ENCODE measurements at places on chromosomes 16 and 17. TPM values are rescaled to one million over a fixed set of nuclear protein-coding genes. Genes with fewer than 3 reads are reported as not detected.

GRCh38 chr17:27760069-27760885 is 40.1 kb downstream of the NOS2 start:
- no peaks in the 10 kb centered on the region for H3K27me3 ChIP-seq
- DNase-seq, result peak; percentile 89
- no peak overlapping the region for H3K27ac ChIP-seq
- H3K36me3 ChIP-seq, result no peaks in the 10 kb centered on the region

NETO2 gene
- total RNA-seq, result 2.1 TPM

DNA sequence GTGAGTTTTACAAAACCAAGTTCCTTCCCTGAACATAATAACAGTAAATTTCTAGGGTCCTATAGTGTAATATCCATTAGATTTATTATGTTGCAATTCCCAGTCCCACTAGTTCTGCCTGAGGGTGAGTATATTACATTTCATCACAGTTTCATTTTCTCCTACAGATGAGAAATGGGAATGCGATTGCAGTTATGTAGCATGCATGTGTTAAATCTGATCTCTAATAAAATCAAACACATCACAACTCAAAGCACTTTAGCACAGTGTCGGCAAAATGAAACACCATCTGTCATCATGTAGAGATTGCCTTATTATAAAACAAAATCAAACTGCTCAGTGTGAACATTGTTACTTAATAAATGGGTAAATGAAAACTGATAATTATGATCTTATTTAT is 180.5 kb upstream of the TOX3 start:
- no peaks in the 10 kb centered on the region for H3K4me1 ChIP-seq
- no peak for DNase-seq
- H3K36me3 ChIP-seq, result no peaks in the 10 kb centered on the region
- no peak overlapping the region for H3K4me3 ChIP-seq
- no peaks in the 10 kb centered on the region for H3K27me3 ChIP-seq

RSKR gene
- 15.7 TPM for total RNA-seq

- peak; percentile 80 for DNase-seq
- no peak overlapping the region for H3K4me3 ChIP-seq
- H3K36me3 ChIP-seq, result no peaks in the 10 kb centered on the region
- no peaks in the 10 kb centered on the region for H3K4me1 ChIP-seq
Measured at GRCh38 chr16:56848029-56848936, 16.7 kb upstream of the SLC12A3 start.

- DNase-seq, result no peak
- no peaks in the 10 kb centered on the region for H3K36me3 ChIP-seq
- no peaks in the 10 kb centered on the region for H3K27me3 ChIP-seq
- H3K4me3 ChIP-seq, result no peak overlapping the region
- no peaks in the 10 kb centered on the region for H3K4me1 ChIP-seq
- no peak overlapping the region for H3K27ac ChIP-seq
Measured at GRCh38 chr17:58391302-58391984, 25.9 kb downstream of the RNF43 start.

- H3K36me3 ChIP-seq, result no peaks in the 10 kb centered on the region
- H3K4me1 ChIP-seq, result no peaks in the 10 kb centered on the region
- DNase-seq, result no peak
- no peaks in the 10 kb centered on the region for H3K27me3 ChIP-seq
- H3K4me3 ChIP-seq, result no peak overlapping the region
- no peak overlapping the region for H3K27ac ChIP-seq
Measured at GRCh38 chr16:86251682-86252081, 258.6 kb upstream of the FOXF1 start.

DNA sequence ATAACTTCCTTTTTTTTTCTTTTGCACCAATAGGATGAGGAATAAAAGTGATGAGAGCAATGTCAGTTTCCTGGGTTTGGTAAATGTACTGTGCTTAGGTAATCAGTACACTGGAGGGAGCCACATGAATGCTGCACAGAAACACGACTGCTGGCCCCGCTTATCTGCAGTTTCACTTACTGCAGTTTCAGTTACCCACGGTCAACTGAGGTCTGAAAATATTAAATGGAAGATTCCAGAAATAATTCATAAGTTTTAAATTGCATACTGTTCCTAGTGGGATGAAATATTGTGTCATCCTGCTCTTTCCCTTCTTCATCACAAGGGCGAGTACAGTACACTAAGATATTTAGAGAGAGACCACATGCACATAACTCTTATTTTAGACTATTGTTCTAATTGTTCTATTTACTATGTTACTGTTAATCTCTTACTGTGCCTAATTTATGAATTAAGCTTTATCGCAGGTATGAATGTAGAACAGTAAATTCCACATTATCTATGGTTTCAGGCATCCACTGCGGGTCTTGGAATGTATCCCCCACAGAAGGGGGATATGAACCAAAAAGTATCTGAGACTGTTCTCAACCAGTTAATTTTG is 6.4 kb upstream of the LGALS3BP start:
- H3K4me3 ChIP-seq, result no peak overlapping the region
- no peak overlapping the region for H3K27ac ChIP-seq
- DNase-seq, result no peak
- H3K27me3 ChIP-seq, result no peaks in the 10 kb centered on the region
- no peaks in the 10 kb centered on the region for H3K36me3 ChIP-seq

- no peak overlapping the region for H3K4me3 ChIP-seq
- no peak overlapping the region for H3K27ac ChIP-seq
- H3K4me1 ChIP-seq, result no peaks in the 10 kb centered on the region
- H3K27me3 ChIP-seq, result no peaks in the 10 kb centered on the region
- no peak for DNase-seq
Measured at GRCh38 chr16:72179204-72179970, 7.4 kb upstream of the PMFBP1 start.

DNA sequence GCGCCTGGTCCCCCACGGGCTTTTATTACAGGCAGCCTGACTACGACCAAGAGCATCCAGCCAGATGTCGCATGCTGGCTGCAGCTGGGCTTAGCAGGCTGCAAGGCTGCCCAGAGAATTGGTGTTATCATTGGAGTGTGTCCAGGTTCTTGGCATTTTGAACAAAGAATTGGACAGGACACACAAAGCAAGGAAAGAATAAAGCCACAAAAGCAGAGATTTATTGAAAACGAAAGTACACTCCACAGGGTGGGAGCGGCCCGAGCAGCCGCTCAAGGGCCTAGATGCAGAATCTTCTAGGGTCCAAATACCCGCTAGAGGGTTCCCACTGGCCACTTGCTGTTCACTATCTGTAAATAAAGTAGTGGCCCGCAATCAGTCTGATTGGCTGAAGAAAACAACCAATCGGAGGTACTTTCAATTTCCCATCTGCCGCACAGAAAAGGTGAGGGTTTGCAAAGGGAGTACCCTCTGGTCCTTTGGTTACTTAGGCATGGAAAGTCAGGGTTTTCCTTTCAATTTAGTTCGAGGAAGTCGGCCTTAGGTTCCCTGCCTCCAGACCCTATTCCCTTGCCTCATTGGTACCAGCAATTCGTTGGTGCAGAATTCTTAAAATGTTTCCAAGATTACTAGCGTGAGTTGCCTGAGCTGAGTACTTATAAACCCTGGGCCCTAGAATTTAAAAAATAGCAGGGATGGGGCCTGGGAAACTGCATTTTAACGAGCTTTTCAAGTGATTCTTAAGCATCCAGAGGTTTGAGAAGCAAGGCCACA is 38.5 kb upstream of the CNEP1R1 start:
- peak overlapping the region; percentile 96 for H3K4me3 ChIP-seq
- H3K27ac ChIP-seq, result no peak overlapping the region
- DNase-seq, result peak; percentile 63
- no peaks in the 10 kb centered on the region for H3K27me3 ChIP-seq

DNA sequence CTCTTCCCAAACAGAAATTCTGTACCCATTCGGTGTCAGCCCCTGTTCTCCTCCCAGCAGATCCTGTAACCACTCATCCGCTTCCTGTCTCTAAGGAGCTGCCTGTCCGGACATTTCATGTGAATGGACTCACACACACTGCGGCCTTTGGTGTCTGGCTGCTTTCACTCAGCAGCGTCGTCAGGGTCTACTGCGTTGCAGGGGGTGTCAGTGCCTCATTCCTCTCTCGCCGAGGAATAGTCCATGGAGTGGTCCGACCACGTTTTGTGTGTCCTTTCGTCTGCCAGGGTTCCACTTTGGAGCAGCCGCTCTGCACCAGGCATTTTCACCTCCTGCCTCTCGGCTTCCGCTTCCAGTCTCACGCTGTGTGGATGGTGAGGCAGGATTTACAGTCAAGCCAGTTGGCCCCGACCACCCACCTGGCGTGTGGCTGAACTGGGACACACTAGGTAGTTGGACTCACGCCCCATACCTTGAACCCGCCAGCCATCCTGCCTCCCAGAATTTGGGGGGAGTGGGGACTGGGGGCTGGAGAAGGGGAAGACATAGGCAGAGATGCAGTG is 188.2 kb upstream of the CIBAR2 start:
- no peak for DNase-seq
- H3K27me3 ChIP-seq, result no peaks in the 10 kb centered on the region
- no peaks in the 10 kb centered on the region for H3K4me1 ChIP-seq
